T-helper 17 cell (primary cell): ENCODE measurements at places on chromosomes 11 and 22.

DNA sequence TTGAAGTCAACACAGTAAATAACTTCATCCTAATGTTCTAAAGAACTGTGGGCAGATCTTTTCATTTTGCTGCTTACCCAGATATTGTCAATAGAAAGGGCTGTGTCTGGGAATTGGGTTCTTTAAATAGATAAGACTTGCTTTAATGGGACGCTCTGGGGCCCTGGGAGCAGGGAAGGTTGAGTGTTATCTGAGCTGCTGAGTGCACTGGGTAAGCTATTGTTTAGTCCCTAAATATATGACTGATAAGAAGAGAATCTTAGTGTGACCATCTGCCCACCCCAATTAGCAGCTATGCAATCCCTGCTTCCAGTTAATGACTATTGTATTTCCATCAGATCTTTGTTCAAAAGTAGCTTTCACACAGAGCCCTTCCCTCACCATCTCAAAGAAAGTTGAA is 44.4 kb downstream of the ARHGAP42 start:
- no peaks in the 10 kb centered on the region for H3K27me3 ChIP-seq
- DNase-seq: no peak
- H3K4me3 ChIP-seq: no peak overlapping the region
- no peak overlapping the region for H3K27ac ChIP-seq
- no peaks in the 10 kb centered on the region for H3K36me3 ChIP-seq
- H3K4me1 ChIP-seq: no peaks in the 10 kb centered on the region

DNA sequence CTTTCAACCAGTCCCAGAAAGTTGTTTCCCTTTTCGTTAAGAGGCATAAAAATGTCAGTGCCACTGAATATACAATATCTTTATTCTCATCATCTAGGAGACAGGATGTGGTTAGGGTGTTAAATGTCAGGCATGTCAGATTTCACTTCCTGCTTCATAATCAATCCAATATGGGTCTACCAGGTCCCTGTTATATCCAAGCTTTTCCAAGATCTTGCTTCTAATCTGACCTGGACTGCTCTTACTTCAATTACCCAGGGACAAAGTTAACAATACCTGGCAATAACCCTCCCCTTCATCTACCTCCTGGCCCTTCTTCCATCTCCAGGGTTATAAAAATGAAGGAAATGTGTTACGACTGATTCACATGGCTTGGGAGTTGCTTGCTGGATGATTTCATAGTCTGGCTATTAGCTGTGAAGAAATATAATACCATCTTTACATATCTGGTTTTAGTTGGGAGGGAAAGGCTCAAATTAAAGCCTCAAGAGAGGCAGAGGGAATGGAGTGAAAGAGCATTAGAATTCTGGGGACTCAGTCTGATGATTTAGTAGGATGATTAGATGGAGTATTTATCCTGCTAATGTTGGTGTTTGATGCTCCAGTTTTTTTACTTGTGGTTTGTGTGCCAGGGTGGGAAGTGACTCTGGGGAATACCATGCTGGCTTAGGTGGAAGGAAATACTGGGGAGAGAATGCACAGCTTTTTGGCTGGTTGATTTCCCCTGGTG is 534.3 kb downstream of the ETS1 start:
- no peak for DNase-seq
- H3K27ac ChIP-seq: peak overlapping the region; percentile 93
- peaks cover 40% of the 10 kb centered on the region for H3K4me1 ChIP-seq
- H3K36me3 ChIP-seq: no peaks in the 10 kb centered on the region

DNA sequence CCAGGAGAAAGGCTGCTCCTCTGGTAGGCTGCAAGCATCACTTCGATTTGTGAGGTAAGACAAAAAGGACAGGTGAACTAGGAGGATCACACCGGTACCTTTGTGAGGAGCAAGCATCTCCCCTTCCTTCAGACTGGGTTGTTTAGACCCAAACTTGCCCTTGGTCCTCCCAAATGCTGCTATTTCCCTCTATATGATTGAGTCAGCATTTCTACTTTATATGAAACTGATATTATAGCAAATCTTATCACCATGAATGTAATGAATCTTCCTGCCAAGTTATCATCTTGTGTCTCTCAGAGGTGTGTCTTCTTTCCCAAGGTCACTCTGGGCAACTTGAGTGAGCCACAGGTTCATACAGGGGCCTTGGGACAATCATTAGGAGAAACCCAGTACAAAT is 61.0 kb downstream of the KIRREL3 start:
- DNase-seq: no peak
- H3K4me1 ChIP-seq: no peaks in the 10 kb centered on the region
- no peak overlapping the region for H3K4me3 ChIP-seq
- H3K36me3 ChIP-seq: no peaks in the 10 kb centered on the region
- no peak overlapping the region for H3K27ac ChIP-seq
- H3K27me3 ChIP-seq: no peaks in the 10 kb centered on the region

DNA sequence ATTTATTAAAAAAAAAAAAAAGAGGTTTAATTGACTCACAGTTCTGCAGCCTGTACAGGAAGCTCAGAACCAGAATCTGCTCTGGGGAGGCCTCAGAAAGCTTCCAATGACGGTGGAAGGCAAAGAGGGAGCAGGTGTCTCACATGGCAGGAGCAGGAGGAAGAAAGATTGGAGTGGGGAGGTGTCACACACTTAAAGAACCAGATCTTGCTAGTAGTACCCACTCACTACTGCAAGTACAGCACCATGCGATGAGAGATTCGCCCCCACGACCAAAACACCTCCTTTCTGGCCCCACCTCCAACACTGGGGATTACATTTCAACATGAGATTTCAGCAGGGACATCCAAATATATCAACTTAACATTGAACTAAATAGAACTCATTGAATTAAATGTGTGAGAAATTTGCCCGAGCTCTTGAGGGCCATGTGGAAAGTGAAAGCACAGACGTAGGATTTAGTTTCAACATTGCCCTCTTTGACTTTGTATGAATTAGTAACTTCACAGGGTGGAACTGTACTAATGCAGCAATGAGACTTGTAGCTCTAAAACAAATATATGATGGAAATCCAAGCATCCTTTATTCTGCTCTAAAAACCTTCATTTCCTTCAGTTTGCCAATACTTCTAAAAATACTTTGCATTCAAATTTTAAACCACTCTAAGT is 628.2 kb downstream of the FAM181B start:
- no peaks in the 10 kb centered on the region for H3K36me3 ChIP-seq
- no peak overlapping the region for H3K27ac ChIP-seq
- H3K4me3 ChIP-seq: no peak overlapping the region

- peaks cover 4% of the 10 kb centered on the region for H3K36me3 ChIP-seq
- H3K4me1 ChIP-seq: peaks cover 5% of the 10 kb centered on the region
- DNase-seq: no peak
- H3K4me3 ChIP-seq: no peak overlapping the region
Measured at GRCh38 chr11:73883856-73884255, 7.1 kb downstream of the PAAF1 start.

DNA sequence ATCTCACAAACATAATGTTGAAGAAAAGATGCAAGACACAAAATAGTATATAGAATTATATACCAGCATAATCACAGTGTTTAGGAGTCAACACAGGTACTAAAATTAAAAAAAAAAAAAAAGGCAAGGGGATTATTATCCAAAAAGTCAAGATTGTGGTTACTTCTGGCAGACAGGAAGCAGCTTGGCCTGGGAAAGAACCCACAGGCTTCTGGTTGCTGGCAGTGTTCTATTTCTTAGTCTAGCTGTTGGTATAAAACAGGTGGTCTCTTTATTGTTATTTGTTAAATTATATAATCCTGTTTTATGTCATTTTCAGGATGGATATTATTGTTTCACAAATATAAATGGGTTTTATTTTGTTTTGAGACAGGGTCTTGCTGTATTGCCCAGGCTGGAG is 54.0 kb downstream of the C11orf58 start:
- H3K36me3 ChIP-seq: no peaks in the 10 kb centered on the region
- peak overlapping the region; percentile 95 for H3K27ac ChIP-seq
- peaks cover 28% of the 10 kb centered on the region for H3K4me1 ChIP-seq
- H3K4me3 ChIP-seq: no peak overlapping the region

- no peaks in the 10 kb centered on the region for H3K36me3 ChIP-seq
- no peak overlapping the region for H3K4me3 ChIP-seq
- no peaks in the 10 kb centered on the region for H3K27me3 ChIP-seq
- no peak for DNase-seq
- H3K27ac ChIP-seq: no peak overlapping the region
Measured at GRCh38 chr22:34395370-34395769, 475.1 kb upstream of the LARGE1 start.

GRCh38 chr11:21142007-21142406 is 472.6 kb downstream of the NELL1 start:
- no peak overlapping the region for H3K27ac ChIP-seq
- no peaks in the 10 kb centered on the region for H3K4me1 ChIP-seq
- no peak for DNase-seq
- no peaks in the 10 kb centered on the region for H3K36me3 ChIP-seq
- no peaks in the 10 kb centered on the region for H3K27me3 ChIP-seq
